Gastroesophageal sphincter (tissue), 4 donors: ENCODE measurements at places on chromosomes 6 and 20.

GRCh38 chr20:50293284-50294139, 102.9 kb downstream of the CEBPB start:
- ATAC-seq: no peak

DNA sequence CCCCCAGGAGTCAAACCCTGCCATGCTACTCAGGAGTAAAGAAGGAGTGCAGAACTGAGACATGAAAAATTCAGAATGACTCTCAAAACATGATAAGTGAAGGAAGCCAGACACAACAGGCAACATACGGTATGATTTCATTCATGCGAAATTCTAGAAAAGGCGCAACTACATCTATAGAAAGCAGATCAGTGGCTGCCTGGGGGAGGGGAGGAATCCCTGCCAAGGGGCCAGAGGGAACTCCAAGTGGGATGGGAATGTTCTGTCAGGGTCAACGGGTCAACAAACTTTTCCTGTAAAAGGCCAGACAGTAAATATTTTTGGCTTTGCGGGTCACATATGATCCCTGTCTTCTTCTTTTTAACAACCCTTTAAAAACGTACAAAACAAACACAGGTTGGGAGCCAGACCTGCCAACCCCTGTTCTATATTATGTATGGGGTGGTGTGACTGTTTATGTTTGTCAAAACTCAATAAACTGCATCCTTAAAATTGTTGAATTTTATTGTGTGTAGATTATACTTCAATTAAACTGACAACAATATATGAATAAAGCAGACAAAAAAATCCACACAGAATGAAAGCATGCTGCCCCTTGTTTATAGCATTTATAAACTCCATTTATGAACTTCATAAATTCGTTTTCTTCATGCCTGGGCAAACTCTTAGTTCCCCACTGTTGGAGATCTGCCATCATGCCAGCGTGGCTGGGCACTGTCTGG, 56.6 kb upstream of the TRAF3IP2 start:
- ATAC-seq: no peak

GRCh38 chr20:7449269-7449668, 491.0 kb downstream of the HAO1 start:
- ATAC-seq: no peak

- ATAC-seq: no peak
These were observed 409.3 kb upstream of the RUNX2 start for GRCh38 chr6:44918671-44919296.

GRCh38 chr6:88519301-88520016, 353.3 kb upstream of the CNR1 start:
- ATAC-seq: no peak

- no peak for ATAC-seq
These were observed 1.8 kb downstream of the RALGAPA2 start for GRCh38 chr20:20710443-20711315.

GRCh38 chr6:159766906-159767305, 5.1 kb downstream of the ACAT2 start:
- no peak for ATAC-seq

- peak; percentile 84 for ATAC-seq
These were observed 21.0 kb upstream of the RIN2 start for GRCh38 chr20:19737025-19737424.

DNA sequence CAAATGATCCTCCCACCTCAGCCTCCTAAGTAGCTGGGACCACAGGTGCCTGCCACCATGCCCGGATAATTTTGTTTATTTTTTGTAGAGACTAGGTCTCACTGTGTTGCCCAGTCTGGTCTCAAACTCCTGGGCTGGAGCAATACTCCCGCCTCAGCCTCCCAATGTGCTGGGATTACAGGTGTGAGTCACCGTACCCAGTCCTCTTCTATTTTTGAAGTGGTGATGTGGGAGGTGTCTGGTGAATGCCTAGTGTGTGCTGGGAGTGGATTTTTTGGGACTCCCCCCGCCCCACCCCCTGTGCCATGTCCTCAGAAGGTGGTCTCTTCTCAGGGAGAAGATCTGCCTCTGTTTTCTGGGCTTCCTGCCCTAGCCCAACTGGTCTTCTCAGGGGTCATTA, 47.9 kb upstream of the CLDN20 start:
- ATAC-seq: no peak

DNA sequence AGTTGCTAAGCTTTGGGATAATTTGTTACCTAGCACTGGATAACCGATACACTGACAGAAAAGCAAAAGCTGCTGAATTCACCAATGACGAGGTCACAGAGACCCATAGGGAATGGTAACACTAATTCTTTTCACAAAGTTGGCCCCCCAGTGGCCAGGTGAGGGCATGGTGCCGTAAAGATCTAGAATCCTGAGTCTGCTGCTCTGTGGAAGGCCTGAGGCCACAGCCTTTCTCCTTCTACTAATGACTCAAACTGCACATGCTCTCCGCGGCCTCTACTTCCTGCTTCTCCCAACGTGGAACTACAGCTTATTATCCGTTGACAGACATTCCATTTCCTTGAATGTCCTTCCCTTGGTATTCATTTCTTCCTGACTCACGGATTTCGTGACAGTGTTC, 127.1 kb downstream of the OPRM1 start:
- ATAC-seq: no peak

DNA sequence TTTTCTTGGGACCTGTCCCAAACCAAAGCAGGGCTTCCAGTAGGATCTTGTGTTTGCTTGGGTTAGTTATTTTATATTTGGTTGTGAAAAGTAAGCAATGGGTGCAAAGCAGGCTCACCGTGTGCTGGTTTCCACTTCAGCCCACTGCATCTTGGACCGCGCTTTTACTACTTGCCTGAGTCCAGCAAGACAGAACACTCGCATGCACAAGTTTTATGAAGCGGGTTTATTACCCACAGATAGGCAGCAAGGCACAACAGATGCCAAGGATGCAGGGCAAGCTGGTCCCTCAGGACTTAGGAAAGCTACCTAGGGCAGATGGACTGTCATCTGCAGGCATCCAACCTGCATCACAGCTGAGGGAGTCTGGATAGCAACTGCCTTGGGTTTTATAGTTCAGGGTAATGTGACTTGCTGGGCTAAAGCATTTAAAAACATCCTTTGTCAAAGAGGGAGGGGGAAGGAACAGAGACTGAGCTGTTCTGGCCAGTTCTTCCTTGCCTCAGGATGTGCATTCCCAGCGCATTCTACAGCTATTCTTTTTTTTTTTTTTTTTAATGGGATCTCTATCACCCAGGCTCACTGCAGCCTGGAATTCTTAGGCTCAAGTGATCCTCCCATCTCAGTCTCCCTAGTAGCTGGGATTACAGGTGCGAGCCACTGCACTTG, 18.5 kb downstream of the CITED2 start:
- ATAC-seq: no peak
